ENCODE measurements at places on chromosomes 12 and 14.

- no peak for DNase-seq
These were observed 55.6 kb downstream of the LGMN start for GRCh38 chr14:92692822-92693226.

- DNase-seq = no peak
These were observed 7.4 kb downstream of the MAP4K5 start for GRCh38 chr14:50524731-50525515.

DNA sequence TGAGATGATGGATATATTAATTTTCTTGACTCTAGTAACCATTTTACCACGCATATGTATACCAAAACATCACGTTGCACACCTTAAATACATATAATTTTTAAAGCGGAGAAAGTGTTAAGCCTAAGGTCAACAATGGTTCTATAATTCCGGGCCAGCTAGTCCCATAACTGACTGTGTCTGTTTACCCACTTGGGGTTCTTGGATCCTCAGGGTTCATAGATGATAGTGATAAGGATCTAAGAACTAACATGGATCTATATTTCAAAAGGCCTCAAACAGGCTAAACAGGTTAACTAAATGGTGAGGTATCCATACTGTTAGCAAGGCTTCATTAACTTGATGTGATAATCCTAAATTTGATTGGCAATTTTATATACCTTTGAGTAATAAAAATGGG, 9.8 kb downstream of the SLC38A1 start:
- DNase-seq = no peak

DNA sequence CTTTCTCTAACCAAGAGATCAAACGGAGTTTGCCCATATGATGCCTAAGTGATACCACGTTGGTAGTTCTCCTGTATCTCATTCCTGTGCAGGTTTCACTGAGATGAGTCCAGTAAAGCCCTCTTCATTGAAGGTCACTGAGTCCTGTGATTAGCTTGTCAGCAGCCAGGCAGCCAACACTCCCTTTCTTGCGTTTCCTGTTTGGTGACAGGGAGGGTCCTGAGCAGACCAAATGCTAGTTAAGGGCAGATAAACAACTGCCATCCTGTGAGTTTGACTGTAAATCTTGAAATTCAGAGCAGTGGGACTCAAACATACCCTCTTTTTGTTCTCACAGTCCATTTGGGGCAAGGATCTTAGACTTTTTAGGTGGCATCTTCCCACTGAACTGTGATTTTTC, 39.4 kb downstream of the ZNF641 start:
- DNase-seq = no peak

DNA sequence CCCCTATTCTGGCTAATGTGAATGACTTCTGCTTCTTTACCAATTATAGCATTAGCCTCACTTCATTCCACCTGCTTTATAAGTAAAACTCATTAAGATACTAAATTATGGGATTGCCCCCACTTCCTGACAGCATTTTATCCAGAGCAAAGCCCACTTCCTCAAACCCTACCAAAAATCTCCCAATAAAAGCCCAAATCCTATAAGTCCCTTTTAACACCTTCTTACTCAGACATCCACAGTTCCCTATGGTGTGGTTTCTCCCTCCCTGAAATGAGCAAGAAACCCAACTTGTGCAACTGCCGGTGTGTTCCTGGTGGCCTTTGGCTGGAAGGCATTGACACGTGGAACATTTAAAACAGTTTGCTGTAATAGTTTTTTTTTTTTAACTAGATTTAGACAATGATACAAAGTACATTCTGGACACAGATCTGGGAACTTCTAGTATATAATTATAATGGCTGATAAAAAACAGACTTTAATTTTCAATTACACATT, 53.1 kb downstream of the BRMS1L start:
- DNase-seq = no peak

DNA sequence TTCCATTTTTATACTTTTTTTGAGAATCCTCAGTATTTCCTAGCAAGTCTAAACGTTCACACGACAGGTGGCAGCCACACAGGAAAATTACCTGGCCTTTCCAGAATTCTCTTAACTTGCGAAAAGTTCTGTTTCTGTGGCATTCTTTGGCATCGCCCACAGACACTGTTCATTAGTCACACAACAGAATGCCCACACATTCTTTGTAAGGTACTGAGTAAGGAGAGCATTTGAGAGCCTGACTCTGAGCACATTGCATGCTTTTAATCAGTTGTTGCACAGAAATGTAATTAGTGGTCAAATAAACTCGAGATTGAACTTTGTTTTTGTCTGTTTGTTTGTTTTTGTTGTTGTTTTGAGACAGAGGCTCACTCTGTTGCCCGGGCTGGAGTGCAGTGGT, 52.4 kb downstream of the LMNTD1 start:
- no peak for DNase-seq

- no peak for DNase-seq
These were observed 57.3 kb upstream of the SYNE2 start for GRCh38 chr14:63795532-63795931.

- no peak for DNase-seq
These were observed 444.6 kb upstream of the CCDC196 start for GRCh38 chr14:66041582-66041981.

GRCh38 chr14:37580146-37580545, 14.9 kb downstream of the FOXA1 start:
- DNase-seq = no peak

- no peak for DNase-seq
These were observed 667.3 kb downstream of the SLC16A7 start for GRCh38 chr12:60263161-60263560.

- no peak for DNase-seq
These were observed 1.5 kb downstream of the BATF start for GRCh38 chr14:75523771-75524171.

GRCh38 chr12:109356577-109356976, 8.9 kb downstream of the MYO1H start:
- no peak for DNase-seq

DNA sequence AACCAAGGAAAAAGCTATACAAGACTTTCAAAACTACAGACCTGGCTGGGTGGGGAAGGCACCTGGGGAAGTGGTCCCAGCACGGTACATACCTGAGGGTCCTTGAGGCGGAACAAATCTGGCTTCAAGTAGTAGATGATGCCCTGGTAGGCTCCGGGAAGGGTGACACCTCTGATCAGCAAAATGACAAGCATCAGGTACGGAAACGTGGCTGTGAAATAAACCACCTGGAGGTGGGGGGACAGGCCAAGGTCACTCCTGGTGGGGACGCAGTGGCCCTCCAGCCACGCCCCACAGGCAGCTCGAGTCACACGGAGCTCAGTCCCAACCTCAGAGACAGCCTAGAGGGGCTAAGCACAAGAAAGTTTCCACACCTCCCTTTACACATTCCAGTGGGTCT, 15.3 kb downstream of the SLC6A12 start:
- no peak for DNase-seq

- no peak for DNase-seq
These were observed 28.8 kb downstream of the HECTD4 start for GRCh38 chr12:112353393-112353792.

GRCh38 chr14:71005076-71005475, 97.8 kb downstream of the PCNX1 start:
- no peak for DNase-seq

DNA sequence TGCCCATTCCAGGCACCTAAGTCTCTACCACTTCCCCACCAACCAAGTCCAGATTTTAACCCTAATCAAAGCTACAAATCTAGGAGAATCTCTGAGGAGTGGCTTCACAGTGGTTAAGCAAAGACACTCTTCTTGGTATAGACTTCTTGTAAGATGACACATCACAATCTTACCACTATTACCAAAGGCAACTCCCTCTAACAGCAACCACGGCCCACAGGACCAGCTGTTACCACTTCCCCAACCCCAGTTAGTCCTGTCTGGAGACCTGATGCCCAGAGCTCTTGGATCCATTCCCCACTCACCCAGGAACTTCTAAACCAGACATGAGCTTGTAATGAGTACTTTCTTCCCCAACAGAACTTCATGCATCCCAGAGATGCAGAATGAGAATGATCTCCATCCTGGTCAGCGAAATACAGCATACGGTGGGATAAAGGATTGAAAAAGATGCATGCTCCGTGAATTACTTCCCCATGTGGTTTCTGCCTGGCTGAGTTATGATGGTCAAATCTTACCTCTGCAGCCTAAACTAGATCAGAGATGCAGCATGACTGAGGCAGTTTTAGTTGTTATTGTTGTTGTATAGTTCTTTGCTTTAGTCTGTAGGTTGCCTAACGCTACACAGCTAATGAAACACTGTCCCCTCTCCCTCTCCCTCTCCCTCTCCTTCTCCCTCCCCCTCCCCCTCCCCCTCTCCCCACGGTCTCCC, 87.7 kb upstream of the FOXN3 start:
- no peak for DNase-seq

GRCh38 chr12:44812062-44812461, 64.1 kb downstream of the NELL2 start:
- no peak for DNase-seq
